ENCODE measurements at places on chromosomes 11 and 22.

DNA sequence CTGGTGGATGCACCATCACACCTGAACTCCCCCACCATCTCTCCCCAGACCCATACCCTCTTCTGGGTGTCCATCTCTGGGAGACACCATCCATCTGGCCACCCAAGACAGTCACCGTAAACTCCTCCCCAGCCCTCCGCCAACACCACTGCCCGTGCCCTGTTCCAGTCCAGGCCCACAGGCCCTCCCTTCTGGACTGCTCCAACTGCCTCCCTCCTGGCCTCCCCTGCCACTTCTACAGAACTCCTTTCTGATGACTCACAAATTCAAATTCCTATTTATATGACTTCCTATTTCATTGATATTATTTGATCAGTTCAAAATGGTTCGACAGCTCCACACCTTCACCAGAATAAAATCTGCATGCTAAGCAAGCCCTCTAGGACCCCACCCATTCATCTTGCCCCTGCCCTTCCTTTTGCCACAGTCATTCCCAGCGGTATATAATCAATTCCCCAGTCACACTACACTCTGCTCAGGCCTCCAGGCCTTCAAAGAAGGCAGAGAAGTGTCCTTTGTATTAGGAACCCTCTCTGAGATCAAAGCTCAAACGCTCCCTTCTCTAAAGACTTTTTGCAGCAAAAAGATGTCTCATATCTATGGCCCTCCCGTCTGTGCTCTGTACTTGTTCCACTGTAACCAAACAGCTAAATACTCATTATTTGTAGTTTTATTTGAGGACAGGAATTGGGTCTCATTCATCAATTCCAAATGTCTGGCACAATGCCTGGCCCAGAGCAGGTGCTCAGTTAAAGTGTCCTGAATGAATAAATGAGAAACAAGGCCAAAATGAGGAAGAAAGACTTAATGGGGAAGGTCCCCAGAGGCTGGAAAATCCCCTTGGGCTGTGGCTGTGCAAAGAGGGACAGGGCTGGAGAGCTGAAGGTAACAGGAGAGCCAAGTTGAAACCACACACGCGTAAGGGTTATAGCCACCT is 29.0 kb downstream of the MYH9 start:
- DNase-seq = no peak

- no peak for DNase-seq
Observed at GRCh38 chr11:57131080-57131790, 50.5 kb upstream of the LRRC55 start.

- peak; percentile 10 for DNase-seq
Observed at GRCh38 chr11:116506263-116506825, 266.4 kb downstream of the BUD13 start.

DNA sequence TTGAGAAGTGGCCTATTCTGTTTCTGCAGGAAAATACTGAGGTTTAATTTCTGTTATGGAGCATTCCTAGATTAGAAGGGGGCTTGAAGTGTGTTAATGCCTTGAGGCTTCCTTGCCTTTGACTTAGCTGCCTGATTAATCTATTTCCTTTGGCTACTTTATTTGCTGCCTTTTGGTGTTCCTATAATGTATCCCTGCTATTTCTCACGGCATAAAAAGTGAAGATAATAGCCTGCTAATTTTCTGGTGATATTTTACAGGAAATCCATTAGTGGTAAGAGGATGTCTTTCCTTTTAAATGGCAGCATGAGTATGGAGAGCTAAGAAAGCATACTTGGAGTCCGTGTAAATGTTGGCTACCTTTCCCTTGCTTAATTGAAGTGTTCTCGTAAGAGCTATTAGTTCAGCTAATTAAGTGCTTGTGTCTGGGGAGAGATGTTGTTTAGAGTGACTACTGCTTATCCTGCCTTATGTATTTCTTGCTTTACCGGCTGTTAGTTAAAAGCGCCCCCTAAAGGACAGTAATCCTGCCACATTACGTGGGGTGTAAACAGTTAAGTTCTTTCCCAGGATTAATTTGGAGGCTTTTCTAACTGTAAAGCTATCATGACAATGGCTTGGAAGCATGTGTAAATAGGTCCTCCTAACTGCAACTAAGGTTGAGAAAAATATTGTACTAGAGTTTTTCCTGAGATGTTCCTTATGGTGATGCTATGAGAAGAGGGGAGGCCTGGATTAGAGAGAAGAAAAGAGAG is 45.6 kb downstream of the ZNF280B start:
- no peak for DNase-seq

GRCh38 chr11:57792870-57793269 is 31.3 kb downstream of the CTNND1 start:
- DNase-seq = no peak

DNA sequence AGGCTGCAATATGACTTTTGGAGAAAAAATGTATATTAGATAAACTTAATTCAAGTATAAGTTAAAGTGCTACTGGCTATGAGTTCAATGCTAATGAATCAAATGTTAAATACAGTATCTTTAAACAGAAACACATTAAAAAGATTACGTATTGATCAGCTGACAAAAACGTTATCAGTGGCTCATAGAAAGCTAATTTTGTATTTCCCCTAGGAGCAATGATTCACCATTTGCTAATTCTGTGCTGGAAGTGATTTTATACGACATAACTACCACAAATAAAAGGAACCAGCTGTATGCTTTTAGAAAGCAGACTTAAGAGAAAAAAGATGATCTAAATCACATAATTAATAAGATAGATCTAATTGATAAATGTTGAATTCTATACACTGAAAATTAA is 43.6 kb downstream of the MRE11 start:
- DNase-seq = no peak

DNA sequence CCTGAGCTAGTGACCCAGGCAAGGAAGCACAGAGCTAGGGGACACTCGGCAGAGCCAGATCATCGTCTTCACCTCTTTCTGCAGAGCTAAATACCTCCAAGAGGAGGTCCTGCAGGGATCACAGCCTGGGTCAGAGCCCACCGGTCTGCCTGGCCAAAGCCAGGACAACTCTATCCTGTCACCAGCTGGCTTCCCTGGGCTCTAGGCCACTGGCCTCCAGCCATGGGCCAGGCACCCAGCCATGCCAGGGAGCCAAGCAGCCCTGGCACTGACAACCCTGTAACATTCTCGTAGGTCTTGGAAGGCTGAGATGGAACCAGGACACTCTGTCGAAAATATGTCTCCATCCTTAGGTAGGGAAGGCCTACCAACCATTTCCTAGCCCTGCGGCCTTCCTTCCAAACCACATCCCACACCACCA is 270.1 kb downstream of the BUD13 start:
- DNase-seq = no peak

DNA sequence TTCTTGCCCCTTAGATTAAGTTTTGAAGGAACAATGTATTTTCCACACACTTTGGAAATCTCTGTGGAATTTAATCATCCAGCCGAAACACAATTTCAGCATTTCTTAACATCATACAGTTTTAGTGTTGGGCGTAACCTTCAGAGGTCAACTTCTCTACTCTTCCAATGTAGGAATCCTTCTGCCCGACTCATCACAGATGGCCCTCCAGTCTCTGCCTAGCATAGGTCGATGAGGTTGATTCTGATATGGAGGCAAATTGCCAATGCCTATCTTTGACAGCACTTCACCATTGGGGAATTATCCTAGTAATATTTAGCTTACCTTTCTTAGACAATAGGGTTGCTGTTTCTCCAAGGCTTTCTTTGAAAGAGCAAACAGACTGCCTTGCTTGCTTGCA is 175.7 kb upstream of the TTC12 start:
- no peak for DNase-seq

DNA sequence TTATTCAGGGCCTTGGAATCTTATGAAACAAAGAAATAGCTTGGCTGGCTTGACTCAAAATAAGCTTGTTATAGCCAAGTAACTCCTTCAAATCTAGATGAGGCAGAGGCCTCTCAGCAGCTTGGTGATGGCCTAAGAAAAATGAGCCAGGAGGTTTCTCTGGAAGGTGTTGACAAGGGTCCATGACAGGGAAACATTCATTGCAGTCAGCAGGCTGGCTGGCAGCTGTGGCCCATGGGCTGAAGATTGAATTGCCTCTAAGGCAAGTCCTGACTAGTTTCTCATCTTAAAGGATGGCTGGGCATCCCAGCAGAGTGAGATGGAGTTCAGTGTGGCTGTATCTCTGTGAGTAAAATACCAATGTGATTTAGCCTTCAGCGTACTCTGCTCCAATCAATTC is 441.0 kb downstream of the NELL1 start:
- no peak for DNase-seq

GRCh38 chr11:61472868-61473267 is 35.7 kb upstream of the LRRC10B start:
- no peak for DNase-seq

- DNase-seq = no peak
Observed at GRCh38 chr22:19368876-19369275, 62.7 kb downstream of the HIRA start.

GRCh38 chr11:57402188-57403002 is 11.9 kb upstream of the PRG2 start:
- no peak for DNase-seq

DNA sequence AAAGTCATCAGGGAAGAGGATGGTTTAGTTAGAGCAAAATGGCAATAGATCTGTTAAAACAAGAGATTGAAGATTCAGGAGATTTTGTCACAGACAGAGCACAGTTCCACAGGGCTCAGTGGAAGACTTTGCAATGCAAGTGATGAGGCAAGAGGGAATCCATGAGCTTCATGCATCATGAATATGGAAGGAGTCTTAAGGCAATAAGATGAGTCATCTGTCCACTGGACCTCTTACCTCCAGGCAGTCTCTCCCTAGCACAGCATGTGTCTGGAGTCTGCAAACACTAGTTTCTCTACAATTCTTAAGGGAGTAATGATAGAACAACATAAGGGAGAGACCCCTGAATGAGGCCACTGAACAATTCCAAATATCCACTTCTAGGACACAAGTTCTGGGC is 245.7 kb downstream of the NXPE2 start:
- no peak for DNase-seq

DNA sequence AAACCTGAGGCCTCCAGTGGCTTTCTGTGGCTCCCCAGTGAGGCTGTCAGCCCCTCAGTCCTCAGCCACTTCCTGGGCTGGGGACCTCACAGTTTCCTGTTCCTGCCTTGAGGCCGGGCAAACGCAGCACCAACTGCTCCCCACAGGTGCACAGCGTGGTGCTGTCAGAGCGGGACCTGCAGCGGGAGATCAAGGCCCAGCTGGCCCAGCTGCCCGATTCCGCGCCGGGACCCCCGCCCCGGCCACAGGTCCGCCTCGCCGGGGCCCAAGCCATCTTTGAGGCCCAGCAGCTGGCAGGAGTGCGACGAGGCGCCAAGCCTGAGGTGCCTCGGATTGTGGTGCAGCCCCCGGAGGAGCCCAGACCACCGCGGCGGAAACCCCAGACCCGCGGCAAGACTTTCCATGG is 5.4 kb downstream of the TBC1D10C start:
- peak; percentile 93 for DNase-seq

DNA sequence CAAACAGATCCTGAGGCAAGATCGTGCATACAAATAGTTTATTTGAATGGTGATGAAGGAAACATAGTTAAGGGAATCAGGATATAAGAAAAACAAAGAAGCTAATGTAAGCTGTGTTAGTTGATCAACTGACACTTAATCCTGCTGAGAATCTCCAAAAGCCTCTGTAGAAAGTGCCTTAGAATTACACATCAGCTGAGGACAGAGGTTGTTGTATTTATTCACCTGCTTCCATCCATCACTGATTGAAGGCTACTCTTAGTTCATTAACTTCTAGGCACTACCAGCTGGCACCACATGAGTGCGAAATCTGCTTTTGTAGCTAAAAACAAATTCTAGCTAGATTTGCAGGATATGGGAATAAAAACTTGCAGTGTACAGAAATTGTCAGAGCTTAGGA is 1082.0 kb upstream of the CNTN5 start:
- no peak for DNase-seq
